IPS DF 6.9 (cell line): ENCODE measurements at places on chromosomes 1 and 21.

DNA sequence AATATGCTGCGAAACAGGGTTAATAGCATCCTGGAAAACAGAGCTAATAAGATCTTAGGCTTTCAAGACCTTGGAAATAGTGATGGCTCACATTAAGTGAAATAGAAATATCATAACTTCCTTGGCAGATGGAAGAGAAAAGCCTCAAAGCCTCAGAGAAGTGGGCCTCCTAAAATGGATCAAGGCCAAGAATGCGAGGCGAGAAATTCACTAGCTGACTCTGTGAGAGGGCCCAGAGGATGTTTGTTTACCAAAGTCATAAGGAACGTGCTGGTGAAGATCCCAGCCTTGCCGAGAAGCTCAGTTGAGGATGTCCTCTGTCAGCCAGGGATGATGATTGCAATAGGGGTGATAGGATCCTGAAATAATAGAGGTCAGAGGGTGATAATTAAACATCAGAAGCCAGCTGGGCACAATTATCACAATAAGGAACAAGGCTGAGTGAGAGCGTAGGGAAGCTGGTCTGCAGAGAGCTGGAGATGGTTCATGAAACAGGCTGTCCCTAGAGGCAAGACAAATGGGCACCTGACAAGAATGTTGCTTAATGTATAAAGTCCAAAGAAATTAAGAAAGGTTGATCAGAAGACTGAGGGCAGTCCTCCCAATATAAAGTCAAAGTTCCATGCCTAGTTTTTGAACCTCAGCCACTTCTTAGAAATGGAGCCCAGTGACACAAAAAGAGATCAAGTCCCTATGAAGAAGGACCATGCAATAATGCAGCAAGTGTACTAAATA, 101.7 kb upstream of the COG2 start:
- DNase-seq: no peak
- H3K27ac ChIP-seq: no peak overlapping the region
- no peak overlapping the region for H3K4me3 ChIP-seq
- no peaks in the 10 kb centered on the region for H3K4me1 ChIP-seq
- H3K27me3 ChIP-seq: no peaks in the 10 kb centered on the region

GRCh38 chr21:33578214-33578613, 10.3 kb downstream of the DONSON start:
- H3K36me3 ChIP-seq: peaks cover 8% of the 10 kb centered on the region; the same call in 1 of the 2 replicates
- H3K27ac ChIP-seq: no peak overlapping the region
- H3K27me3 ChIP-seq: no peaks in the 10 kb centered on the region
- no peak overlapping the region for H3K4me3 ChIP-seq

- no peak for DNase-seq
- H3K27ac ChIP-seq: no peak overlapping the region
- peaks cover 2% of the 10 kb centered on the region for H3K4me1 ChIP-seq
- H3K27me3 ChIP-seq: no peaks in the 10 kb centered on the region
Measured at GRCh38 chr1:115980998-115981993, 5.0 kb downstream of the SLC22A15 start.

DNA sequence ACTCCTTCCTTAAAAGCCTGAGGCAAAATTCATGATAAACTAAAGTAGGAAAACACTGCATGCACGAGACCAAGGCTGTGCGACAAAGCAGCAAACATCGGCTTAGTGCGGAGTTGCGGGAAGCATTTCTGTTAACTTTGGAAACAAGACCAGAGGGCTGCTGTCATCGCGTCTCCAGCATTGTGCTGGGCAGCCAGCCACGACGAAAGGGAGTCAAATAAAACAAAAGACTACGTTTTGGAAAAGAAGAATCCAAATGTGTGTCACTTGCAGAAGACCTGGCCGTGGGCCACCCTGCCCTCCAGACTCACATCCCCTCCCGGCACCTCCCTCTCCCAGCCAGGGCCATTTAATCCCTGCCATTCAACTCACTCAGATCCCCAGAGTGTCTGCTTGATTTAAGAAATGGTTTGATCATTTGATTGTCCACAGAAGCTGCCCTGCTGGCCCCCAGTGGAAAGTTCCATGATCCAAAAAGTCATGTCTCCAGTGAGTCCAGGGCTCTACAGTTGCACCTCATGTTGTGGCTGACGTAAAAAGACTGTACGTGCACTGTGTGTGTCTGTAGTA, 2.4 kb upstream of the KRTAP10-11 start:
- H3K27me3 ChIP-seq: no peaks in the 10 kb centered on the region
- no peaks in the 10 kb centered on the region for H3K36me3 ChIP-seq
- no peak overlapping the region for H3K27ac ChIP-seq
- no peak for DNase-seq
- H3K4me1 ChIP-seq: no peaks in the 10 kb centered on the region
- H3K4me3 ChIP-seq: no peak overlapping the region
